ENCODE measurements at places on chromosomes 6 and 20.

DNA sequence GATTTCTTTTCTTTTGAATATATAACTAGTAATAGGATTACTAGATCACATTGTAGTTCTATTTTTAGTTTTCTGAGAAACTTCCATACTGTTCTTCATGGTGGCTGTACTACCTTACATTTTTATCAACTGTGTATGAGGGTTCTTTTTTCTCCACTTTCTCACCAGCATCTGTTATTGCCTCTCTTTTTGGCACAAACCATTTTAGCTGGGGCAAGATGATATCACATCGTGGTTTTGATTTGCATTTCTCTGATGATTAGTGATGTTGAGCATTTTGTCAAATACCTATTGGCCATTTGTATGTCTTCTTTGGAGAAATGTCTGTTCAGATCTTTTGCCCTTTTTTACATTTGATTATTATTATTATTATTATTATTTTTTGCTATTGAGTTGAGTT, 86.1 kb upstream of the TCF21 start:
- DNase-seq, result no peak

GRCh38 chr6:103723438-103724322, 1136.0 kb downstream of the HACE1 start:
- DNase-seq, result no peak

DNA sequence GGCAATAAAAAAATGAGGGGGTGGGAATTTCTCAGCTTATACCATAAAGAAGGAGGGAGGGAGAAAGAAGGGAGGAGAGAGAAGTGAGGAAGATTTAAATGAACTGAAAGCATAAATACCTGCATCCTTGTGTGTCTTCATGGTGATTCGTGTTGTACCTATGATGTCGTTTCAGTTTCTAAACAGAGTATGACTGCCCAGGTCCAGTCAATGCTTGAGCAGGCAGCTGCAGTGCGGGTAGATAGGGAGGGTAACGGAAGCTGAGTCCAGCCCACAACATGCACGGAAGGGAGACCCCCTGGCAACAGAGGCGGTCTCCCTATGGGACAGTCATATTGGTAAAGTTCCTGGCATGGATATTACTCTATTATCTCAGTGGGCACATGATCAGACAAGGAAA, 184.5 kb downstream of the KIF16B start:
- DNase-seq, result no peak

- no peak for DNase-seq
These were observed 43.0 kb upstream of the KCNK16 start for GRCh38 chr6:39365281-39366074.

- no peak for DNase-seq
These were observed 108.5 kb upstream of the NHSL1 start for GRCh38 chr6:138607478-138608433.

GRCh38 chr20:56848561-56848960, 219.5 kb downstream of the TFAP2C start:
- no peak for DNase-seq

DNA sequence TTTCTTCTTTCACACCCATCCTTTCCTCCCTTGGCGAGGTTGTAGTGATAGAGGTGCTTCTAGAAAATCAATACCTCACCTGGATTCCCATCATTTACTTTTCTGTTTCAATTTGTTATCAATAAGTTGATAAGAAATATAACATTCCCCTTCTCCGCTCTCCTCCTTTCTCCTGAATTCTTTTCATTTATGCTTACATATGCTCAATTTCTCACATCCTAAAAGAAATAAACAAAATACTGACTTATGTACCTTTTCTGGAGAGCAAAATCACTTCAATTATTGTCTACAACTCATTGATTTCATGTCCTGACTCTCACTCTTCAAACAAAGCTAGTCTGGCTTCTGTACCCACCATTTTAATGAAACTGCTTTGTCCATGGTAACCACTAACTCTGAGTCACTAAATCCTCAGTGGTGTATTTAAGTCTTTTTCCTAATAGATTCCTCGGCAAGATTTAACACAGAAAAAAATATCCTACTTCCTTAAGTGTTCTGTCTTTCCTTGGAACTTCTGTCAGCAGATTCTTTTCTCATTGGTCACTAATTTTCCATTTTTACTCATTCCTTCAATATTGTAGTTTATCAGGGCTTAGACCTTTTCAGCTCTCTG, 289.6 kb downstream of the RFPL4B start:
- DNase-seq, result no peak

- no peak for DNase-seq
These were observed 23.1 kb downstream of the USP45 start for GRCh38 chr6:99492092-99492491.

GRCh38 chr6:40922281-40922680, 116.7 kb downstream of the UNC5CL start:
- DNase-seq, result no peak

DNA sequence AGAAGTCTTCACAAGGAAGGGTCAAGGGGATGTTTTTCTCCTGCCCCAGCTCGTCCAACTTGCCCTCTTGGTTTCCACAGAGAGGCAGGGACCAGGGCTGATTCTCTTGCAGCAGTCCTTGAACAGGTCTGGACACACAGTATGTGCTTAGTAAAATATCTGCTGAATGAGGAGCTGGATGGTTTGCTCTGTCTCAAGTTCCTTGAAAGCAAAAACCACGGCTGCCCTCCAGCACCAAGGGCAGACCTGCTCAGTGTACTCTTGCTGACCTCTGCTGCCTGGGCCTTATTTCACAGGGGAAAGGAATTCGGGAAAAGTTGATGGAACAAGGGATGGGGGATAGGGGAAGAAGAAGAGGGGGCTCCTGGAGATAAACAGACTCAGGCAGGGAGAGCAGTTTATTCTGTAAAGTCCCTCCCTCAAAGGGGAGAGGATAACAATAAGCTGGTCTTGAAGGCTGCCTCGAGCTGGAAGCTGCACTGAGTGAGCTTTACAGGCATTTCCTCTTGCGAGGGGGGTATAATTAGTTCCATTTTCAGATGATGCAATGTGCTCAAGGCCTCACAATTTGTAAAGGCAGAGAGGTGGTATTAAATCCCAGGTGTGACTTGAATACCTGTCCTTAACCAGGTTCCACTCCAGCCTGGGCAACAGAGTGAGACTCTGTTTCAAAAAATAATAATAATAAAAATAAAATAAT, 10.3 kb downstream of the KCNK5 start:
- DNase-seq, result no peak

GRCh38 chr6:18183766-18184165, 28.5 kb downstream of the KDM1B start:
- DNase-seq, result no peak

- peak; percentile 12 for DNase-seq
These were observed 67.3 kb upstream of the NXT1 start for GRCh38 chr20:23283096-23283850.

DNA sequence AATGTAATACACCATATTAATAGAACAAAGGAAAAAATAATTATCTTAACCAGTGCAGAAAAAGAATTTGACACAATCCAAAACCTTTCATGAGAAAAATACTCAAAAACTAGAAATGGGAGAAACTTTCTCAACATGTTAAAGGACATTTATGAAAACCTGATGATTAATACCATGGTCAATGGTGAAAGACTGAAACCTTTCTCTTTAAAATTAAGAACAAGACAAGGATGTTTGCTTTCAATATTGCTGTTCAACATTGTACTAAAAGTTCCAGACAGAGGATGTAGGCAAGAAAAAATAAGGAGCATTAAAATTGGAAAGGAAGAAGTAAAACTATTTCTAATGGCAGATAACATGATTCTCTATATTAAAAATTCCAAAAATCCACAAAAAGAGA, 981.3 kb upstream of the FLRT3 start:
- DNase-seq, result no peak

- DNase-seq, result no peak
These were observed 23.3 kb upstream of the ARHGAP18 start for GRCh38 chr6:129733290-129733689.

DNA sequence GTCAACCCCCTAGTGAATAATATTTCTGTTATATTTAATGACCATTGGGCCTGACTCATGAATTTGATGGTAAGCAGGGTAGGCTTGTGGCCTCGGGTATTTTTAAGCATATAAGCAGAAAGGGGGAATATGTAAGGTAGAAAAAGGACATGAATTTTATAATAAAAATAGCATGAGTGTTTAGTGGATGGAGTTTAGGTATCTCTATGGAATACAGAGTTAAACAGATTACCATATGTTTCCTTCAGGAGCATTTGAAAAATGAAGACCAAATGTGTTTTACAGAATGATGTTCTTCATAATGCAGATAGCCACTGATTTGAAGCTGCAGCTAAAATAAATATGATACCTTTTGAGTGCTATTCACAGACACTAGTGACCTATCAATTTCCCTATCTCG, 191.7 kb upstream of the TSHZ2 start:
- DNase-seq, result no peak

GRCh38 chr6:63764318-63764916, 128.8 kb downstream of the PHF3 start:
- no peak for DNase-seq
